OCI-LY7 (cell line): ENCODE measurements at places on chromosomes 1 and 21.
A peak's percentile ranks its signal among the peaks of the same experiment; 100 is the strongest.

- no peak for DNase-seq
Observed at GRCh38 chr1:43423672-43424550, 29.8 kb downstream of the HYI start.

DNA sequence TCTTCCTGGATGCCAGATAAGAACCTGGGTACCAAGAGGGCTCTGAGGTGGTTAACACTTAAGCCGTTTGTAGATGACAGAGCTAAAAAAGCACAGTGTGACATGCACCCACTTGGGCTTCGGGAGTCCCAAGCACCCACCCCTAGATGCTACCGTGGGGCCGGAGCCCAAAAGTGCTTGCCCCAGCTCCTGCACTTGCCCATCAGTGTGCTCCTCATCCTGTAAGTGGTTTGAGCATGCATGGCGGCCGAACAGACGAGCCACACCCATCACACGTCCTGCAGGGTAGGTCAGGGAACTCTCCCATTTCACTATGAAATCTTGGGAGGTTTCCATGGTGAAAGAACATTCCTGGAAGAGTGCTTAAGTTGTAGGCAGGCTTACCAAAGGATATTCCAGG lies 158.9 kb upstream of the TNR start:
- DNase-seq, result no peak

DNA sequence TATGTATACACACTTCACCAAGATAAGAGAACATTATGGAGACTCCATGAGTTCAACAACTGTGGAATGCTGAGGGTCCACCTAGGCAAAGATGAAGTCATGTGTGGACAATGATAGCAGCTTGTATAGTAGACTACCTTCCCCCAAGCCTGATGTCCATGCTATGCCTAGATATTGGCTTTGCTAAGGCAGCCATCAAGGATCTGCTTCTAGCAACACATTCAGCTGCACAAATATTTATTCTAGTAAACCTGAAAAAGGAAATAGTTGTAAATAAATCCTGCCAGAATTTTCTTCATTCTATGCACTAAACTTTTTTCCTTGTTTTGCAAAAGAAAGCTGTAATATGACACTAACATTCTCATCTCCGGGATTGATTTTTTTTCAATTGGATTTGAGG lies 7.0 kb upstream of the LPAR3 start:
- no peak for DNase-seq

DNA sequence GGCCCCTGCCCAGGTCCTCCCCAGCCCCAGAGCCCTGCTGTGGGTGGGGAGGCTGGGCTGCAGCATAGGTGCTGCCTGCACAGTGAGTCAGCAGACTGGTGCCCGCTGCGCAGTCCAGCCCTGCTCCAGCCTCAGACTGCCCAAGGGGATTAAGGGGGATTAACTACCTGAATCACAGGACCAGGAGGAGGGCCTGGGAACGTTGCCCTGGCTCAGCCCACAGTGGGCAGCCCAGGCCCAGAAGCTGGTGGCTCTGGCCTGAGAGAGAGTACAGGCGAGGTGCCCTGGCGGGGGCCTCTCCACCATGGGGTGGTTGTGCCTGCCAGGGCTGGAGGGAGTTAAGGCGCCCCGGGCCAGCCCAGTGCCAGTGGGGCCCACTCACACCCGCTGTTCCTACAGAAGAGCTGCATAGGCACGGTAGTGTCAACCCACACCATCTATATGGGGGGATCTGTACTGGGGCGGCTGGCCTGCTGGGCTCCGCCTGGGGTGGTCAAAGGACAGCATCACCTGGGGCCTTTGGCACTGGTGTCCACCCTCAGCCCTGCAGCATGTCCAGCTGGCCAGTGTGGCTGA lies 2.3 kb downstream of the OBSCN start:
- no peak for DNase-seq

- DNase-seq, result no peak
Observed at GRCh38 chr1:37448691-37449417, 25.5 kb upstream of the ZC3H12A start.

- no peak for DNase-seq
Observed at GRCh38 chr1:161287482-161288054, 22.2 kb downstream of the MPZ start.

GRCh38 chr1:29559056-29559455 lies 322.7 kb downstream of the PTPRU start:
- no peak for DNase-seq

GRCh38 chr1:207919523-207920170 lies 8.7 kb upstream of the CD34 start:
- DNase-seq, result no peak

GRCh38 chr1:36279110-36279788 lies 26.9 kb upstream of the SH3D21 start:
- no peak for DNase-seq

- no peak for DNase-seq
Observed at GRCh38 chr21:42443181-42443785, 39.6 kb downstream of the UBASH3A start.

DNA sequence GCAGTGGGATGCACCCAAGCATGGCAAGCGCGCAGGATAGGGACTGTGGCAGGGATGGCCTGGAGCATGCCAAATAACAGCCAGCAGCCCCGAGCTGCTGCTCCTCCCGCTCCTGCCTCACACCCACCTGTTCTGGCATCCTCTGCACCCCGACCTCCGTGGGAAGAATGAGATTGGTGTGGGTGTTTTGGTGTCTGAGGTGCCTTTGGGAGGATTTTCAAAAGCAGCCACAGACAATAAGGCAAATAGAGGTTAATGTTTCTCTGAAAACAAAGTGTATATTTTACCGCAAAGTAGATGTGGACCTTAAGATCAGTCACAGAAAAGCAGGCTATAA lies 35.5 kb downstream of the IGFN1 start:
- no peak for DNase-seq

- peak; percentile 57 for DNase-seq
Observed at GRCh38 chr1:204941421-204942338, 71.0 kb downstream of the NFASC start.

- no peak for DNase-seq
Observed at GRCh38 chr1:70617728-70618127, 206.7 kb downstream of the CTH start.

GRCh38 chr1:21351901-21352300 lies 61.6 kb upstream of the ECE1 start:
- no peak for DNase-seq

DNA sequence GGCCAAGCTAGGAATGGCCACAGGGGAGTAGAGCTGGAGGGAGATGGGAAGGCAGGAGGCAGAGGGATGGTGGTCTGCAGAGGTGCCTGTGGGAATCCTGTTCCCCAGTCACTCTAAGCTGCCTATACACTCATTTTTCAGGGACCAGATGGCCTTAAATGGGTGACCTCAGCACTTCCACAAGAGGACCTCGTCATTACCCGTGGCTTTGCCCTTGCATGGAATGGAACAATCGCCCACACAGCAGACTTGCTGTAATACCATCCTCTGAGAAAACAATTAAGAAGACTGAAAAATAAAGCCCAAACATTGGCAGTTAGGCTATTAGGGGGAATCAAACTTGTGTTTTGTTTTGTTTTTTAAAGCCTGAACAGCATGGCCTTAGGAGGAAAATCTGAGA lies 12.9 kb upstream of the TNN start:
- DNase-seq, result no peak

- DNase-seq, result no peak
Observed at GRCh38 chr1:90712153-90712856, 4.8 kb downstream of the BARHL2 start.

- no peak for DNase-seq
Observed at GRCh38 chr1:204278251-204278650, 64.5 kb upstream of the GOLT1A start.

DNA sequence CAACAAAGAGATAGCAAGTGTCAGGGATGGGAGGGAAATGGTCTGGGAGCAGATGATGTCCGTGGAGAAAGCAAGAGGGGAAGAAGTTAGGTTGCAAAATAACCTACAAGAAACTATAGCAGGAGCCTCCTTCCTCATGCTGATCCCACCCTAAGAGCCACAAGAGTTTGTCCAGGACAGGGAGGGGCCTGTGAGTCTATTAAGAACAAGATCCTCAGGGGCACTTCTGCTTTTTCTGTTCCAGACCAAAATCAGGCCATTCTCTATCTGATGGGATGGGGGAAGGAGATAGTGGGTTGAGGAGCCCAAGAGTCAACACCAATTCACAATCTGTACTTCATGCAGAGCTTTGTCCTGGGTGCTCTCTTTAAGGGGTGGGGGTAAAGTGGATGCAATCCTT lies 7.7 kb upstream of the ATP1A4 start:
- no peak for DNase-seq

DNA sequence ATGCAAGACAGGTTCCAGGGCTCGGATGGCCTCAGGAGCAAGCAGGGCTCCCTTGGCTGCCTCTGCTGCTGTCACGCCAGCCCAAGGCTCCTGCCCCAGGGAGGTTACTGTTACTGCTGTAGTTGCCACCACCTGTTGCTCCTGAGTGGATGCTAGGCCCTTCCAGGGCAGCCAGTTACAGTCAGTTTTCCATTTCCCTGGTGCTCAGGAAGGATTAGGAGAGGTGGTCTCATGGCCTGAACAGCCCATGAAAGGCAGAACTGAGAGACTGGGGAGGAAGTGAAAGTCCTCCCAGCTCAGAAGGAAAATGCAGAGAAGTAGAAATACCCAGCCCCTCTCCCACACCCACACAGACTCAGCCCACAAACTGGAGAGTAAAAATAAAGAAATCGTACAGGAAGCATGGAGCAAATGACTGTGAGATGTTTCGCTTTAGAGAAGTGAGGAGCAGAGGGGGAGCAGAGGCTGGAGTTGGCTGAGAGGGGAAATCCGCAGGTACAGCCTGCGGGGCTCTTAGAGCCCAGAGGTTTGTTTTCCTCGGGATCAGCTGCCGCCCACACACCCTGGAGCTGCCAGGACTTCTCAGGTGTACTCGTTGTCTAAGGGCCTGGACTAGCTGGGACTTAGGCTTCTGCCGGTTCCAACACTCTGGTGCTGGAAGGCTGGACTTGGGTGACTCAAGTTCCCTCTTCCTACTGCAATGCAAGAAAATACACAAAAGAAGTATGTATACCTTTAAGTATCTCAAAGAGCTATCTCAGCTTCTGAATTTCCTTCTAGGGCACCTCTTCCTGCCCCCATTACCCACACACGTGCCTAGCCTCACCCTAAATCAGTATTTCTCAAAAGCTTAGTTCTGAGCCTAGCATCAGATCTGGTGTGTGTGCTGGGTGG lies 2.3 kb downstream of the IL6R start:
- peak; percentile 63 for DNase-seq

- peak; percentile 43 for DNase-seq
Observed at GRCh38 chr21:36156815-36157670, at the start of gene DOP1B. Gene DOP1B, plus strand, starts transcription at chr21:36156824. Its CDS starts 7,910 bp downstream, at chr21:36164734.

DNA sequence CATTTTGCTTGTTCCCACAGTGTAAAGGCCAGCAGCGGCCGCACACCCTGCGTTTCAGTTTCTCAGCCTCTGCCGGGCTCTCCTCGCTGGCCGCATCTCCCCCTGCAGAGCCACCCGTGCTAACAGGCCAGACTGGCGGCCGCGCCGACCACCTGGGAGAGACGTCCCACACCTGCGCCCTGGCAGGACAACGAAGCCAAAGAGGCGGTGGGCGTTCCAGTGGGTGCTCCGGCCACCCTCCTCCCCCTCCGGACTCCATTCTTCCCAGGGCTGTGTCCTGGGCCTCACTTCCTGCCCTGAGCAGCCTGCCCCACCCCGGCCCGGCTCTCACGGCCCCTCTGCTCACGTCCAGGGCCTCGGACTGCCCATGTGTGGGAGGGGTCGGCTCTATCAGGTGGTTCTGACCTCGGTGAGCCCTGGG lies 31.9 kb upstream of the SLC19A1 start:
- no peak for DNase-seq

DNA sequence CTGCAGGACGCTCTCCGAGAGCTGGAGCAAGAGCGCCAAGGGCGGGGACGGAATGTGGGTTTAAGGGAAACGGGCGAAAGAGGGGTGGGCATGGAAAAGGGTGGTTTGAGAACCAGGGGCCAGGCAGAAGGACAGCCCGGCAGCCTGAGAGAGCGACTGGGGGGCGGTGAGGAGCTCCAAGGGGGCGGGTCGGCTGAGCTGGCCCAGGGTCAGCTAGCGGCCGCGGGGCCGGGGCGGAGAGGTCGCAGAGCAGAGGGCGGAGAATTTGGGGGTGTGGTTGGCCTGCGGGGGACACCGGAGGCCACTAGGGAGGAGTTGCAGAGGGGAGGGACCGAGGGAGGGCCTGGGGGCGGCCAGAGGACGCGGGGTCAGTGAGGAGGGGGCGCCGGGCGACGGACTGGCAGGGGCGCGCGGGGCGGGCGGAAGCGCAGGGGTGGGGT lies 54.7 kb downstream of the NDUFS5 start:
- no peak for DNase-seq

- DNase-seq, result no peak
Observed at GRCh38 chr1:210525716-210526454, 197.2 kb downstream of the HHAT start.

DNA sequence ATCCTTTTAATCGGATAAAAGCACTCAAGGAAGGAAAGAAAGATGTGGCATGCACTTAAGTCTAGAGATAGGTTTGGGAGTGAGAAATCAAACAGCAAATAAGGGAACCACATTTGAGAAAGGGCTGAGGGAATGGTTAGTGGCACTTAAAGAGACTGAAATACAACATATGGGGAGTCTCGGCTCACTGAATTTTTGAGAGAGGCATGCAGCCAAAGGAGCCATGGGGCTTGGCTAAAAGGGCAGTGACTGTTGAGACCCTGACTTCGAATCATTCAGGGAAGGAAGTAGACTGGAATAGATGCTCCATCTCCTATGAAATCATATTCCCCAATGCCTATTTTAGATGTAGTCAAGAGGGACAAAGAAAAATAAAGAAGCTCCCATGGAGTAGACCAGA lies 58.3 kb upstream of the HAO2 start:
- no peak for DNase-seq
